T follicular helper cell (primary cell): ENCODE measurements at places on chromosomes 5 and 9.

GRCh38 chr5:156019571-156020180, 307.3 kb upstream of the SGCD start:
- DNase-seq, result no peak

DNA sequence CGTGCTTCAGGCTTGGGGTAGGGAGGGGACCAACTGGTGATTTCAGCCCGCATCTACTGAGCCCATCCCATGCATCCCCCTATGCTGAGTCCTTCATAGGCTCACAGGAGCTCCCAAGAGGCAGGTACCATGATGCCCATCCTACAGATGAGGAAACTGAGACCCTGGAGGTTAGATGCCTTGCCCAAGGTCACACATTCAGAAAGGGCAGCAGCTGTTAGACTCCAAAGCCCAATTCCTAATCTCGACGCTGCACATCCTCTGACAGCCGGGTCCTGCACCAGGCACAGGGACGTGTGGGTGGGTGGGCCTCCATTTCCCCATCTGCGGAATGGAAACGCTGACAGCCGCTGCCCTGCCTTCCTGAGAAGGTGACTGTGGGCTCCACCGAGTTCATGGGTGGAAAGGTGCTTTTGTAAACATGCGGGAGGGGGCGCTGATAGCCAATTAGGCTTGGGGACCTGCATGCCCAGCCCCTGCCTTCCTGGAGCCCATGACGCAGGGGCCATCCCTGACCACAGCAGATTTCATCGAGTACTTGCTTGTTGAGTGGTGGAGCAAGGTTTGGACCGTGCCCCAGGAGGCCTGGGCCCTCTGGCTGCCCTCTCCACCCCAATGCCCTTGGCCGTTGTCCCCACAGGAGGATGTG, 2.2 kb downstream of the DNM1 start:
- no peak for DNase-seq

- DNase-seq, result no peak
These were observed 58.8 kb downstream of the COL27A1 start for GRCh38 chr9:114214181-114214580.

DNA sequence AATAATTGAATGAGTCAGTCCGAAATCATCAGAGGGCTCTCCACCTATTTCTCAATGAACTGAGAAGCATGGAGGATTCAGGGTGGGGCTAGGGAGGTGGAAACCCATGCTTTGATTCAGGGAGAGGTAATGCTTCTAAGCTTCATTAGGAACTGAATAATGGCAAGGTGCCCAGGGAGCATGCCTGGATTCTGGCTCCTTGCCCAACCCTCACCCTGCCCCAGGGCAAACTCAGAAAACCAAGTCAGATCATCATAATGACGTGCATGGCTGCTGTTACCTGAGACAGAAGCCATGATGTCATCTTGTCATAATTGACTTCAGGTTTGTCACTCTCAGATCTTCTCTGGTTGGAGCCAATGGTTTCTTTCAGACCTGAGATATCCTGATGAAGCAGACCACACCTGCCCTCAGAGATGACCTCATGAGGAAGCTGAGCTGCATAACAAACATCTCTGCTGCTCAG, 199.6 kb downstream of the SYK start:
- DNase-seq, result no peak

DNA sequence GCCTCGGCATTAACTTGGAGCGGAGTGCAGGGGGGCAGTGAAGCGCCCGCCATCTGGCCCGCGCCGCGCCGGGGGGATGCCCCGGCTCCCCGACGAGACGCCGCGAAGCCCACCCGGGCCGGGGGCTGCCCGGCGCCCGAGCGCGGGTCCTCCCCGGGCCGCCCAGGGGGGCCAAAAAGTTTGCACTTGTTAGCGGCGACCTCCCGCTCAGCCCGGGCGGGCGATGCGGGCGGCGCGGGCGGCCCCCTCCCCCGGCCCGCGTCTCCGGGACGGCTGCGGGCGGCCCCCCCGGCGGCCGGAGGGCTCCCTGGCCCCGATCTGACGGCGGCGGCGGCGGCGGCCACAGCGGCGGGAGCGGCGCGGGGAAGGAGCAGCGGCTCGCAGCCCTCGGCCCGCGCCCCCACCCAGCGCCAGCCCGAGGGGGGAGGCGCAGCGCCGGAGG, at the start of gene NTNG2:
TSS of gene NTNG2 (plus strand) at position 316 of the 442 bp plus-strand sequence. CDS start 4,774 bp downstream, outside the sequence.
- no peak for DNase-seq

- DNase-seq, result no peak
These were observed 20.1 kb downstream of the PCDHGC5 start for GRCh38 chr5:141508798-141509611.

DNA sequence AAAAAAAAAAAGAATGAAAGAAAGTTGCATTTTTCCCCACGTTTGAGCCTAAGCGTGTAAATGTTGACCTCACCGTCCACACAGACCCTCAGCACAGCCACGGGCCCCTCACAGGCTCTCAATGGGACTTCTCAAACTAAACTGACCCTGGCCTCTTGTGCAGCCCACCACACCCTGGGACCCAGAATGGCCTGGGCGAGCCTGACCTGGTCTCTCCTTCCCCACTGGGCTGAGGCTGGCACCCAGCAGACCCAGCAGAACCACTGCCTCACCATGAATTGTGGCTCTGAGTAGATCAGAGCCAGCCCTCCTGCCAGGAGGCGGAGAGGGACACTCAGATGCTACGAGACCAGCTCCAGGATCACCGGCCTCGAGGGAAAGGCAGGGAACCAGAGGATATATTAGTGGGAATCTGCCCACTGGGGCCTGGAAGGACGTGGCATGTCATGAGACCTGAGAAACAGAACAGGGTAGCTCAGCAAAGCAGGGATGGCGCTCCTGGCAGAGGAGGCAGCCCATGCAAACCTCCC, 124.4 kb downstream of the ZNF354C start:
- no peak for DNase-seq
